ENCODE measurements at places on chromosomes 6 and 20.

DNA sequence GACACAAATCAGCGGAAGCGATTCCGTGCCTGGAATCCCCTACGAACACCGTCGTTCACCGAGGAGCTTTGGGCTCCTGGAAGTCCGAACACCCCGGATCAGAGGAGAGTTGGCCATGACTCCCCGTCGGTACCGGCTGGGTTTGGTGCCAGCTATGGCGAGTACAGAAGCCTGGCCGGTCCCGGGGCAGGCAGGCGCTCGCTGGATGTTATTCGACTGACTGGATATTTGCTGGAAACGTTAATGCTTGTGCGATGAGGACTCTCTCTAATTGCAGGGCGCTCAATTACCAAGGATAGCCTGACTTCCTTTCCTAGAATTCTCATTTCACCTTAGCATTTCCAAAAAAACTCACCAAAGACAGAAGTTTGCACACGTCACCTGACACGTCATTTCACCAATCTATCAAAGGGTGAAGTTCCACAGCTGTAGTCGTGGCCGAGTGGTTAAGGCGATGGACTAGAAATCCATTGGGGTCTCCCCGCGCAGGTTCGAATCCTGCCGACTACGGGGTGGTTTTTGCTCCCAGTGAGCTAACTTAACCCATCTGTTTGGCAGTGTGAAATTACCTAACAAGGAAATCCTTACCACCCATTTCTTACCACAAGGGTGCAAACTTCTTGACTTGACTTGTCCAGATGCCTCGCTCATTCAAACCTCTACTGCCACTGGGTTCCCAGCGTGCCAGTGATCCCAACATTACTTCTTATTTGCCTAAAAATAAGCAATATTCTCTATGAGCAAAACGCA lies 22.7 kb upstream of the ZNF184 start:
- DNase-seq: peak; percentile 10

- DNase-seq: no peak
Measured at GRCh38 chr6:149089510-149089909, 228.0 kb upstream of the TAB2 start.

DNA sequence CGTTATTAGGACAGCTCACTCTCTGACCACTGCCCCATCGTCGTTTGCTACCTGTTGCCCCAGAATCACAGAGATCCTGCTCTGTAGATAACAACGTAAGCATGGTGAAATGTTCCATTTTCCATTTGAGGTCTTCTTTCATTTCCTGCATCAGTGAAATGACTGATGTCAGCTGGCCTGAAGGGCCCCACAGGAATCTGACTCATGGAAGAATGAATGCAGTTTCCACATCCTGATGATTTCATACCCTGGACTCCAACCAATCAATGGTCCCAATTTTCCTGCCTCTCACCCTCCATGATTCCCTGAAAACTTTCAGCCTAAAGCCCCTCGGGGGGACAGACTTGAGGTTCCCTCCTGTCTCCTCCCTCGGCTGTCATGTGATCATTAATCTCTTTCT lies 394.4 kb upstream of the CDH4 start:
- DNase-seq: no peak

DNA sequence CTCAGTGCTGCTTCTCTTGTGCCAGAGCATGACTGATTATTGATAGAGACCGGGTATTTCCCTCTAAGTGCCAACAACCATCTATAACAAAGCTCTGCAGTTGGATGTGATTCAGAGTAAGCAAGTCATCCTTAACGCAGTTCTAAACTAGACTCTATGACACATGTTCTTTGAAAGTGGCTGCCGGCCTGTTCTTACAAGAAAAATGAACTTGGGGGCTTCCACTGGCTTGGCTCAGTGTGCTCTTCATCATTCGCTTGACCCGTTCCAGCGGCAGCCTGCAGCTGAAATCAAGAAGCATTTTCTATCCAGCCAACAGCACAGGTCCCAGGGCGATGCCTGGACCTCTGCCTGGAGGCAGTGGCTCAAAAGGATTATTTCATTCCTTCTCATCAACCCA lies 29.8 kb downstream of the GFOD1 start:
- no peak for DNase-seq

DNA sequence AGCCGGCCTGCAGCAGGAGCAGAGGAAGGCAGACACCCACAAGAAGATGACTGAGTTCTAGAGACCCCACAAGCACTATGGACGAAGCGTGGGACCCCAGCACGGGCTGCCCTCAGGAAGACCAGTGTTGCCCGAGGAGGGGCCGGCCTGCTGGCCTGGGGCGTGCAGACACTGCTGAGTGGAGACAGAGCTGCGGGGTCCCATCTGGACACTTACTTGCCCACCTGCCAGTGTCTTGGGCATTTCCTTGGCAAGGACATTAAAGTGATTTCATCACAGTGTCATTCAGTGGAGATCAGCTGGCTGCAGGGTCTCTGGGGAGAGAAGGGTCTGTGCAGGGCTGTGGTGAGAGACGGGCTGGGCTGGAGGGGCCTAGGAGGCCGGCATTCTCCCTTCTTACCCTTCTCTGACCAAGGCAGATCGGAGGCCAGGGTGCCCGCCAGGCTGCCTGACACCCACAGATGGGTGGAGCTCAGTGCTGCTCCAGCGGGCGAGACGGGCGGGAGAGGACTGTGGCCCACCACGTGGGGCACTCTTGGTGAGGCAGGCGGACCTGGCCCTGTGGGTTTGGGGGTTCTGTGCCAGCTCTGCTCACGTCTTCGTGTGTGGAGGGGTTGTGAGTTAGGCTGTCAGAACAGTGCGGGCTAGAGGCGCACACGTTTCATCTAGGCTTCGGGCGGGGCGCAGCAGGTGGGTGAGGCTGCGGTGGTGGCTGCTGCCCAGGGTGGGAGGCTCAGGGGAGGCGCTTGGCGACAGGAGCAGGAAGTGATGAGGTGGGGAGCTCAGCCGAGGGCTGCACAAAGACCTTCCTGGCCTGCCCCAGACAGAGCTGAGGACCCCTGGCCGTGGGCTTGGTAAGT lies at the start of gene LIME1:
Gene LIME1, plus strand, starts transcription at position 806 of the 860 bp plus-strand sequence. CDS start 886 bp downstream, outside the sequence.
- DNase-seq: peak; percentile 71

GRCh38 chr20:46985671-46986070 lies 91.0 kb downstream of the EYA2 start:
- DNase-seq: no peak

DNA sequence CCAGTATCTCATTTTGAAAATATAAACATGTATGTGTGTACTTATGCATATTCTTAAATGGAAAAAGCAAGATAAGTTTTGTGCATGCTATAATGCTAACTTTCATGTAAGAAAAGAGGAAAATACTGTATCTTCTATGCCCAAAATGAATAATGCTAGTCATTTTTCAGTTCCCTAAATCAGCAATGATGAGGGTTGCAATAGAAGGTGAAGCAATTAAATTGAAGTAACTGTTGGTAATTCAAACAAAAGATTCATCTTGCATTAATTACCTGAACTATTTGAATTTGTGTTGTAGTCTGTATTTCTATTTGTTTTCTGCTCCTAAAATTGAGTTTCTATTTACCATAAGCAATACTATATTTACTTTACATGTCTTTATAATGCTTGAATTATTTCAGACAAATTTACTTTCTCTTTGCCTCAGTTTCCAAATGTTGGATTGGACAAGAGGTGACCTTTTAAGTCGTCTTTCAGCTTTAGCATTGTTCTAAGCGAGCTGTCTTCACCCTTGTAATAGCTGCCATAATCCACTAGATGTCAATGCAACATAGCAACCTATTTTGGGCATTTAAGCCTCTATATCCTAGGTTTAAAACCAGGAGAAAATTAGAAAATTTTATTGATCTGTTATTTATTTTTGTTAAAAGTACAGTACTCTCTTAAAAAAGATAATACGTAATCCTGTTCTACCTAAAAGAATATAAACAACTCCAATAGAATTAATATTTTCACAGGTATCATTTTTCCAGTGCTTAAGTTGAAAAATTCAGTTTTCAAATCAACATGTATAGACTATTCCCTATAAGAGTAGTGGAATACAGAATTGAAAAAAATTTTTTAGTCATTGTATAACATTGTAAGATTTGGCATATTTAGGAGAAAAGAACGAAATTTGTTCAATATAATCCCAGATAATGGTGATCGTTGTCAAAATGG lies 52.3 kb upstream of the IFNGR1 start:
- DNase-seq: no peak

DNA sequence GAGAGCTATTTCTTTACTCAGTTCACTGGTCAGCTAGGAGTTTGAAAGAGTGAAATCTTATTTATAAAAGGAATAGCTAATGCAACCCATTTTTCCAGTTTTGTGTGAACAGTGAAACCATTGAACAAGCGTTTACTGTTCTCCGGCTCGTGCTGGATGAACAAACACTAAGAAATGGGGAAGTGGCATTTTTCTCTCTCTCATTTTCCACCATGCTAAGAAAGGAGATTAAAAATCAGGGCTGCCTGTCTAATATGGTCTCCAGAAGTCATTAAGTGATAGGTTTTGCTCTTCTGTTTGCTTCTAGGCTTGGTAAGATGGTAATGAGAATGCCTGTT lies 774 bp upstream of the SFT2D1 start:
- DNase-seq: no peak

- no peak for DNase-seq
Measured at GRCh38 chr6:11890209-11890608, 111.6 kb upstream of the ADTRP start.

- DNase-seq: no peak
Measured at GRCh38 chr6:148422085-148422484, 79.4 kb downstream of the SASH1 start.

DNA sequence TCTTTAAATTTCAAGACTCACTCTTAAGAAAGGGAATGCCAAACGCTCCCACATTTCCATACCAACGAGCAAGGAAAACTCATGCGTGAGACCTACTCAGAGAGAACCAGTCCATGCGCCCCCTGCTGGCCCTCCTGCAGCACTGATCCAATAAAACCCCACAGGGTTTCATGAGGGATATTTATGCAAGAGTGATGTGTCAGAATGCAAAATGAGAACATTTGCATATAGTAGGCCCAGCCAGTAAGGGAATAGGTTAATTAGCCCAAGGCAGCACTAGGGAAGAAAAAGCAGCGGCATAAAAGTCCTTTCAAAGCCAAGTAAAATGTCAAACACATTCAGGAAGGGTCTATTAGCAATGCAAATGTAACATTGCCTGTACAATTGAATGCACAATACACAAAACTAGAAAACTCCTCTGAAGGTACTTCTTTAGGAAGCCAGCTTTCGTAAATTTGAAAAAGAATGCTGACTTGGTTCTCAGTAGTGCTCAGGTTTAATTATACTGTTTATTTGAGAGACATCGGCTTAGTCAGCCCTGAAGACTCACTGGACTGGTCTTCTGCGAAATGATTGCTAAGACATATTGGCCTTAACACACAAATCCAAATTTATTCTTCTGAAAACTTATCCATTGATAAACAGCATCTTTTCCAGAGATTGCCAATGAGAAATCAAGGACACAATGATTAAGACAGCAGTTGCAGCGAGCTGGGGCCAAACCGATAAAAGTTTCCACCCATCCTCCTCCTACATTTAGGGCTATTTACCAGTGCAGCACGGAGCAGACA lies 93.2 kb downstream of the GMPR start:
- DNase-seq: peak; percentile 25

DNA sequence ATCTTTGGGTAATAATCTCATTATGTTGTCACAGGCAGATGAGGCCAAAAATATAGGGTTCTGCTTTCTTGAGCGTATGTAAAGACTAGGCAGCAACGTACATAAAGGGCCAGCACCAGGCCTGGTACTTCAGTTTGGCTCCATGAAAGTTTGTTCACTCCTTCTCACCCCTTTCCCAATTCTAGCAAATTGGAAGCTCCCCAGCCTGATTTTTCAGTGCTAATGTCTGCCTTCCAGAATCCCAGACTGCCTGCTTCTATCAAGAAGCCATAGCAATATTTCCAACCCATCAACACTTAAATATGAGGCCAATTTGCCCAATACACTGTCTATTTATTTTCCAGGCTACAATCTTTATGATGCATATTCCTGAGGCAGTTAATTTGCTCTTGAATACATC lies 93.4 kb upstream of the PTPRT start:
- no peak for DNase-seq

DNA sequence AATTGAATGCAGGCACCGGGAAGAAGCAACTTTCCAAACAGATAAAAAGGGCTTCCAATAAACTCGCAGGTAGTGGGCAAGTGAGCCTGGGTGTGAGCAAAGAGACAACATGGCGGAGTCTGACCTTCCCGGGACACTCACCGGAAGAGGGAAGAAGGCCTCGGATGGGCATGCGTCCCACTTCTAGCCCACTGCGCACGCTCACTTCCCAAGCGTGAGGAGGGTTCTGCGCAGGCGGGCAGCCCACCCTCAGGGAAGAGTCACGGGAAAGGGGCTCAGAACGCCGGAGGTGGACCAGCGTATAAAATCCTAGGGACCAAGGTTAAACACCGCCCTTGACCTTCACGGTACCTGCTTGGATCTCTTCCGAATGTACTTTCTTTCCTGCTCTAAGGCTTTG lies 95.5 kb upstream of the AFDN start:
- no peak for DNase-seq

- DNase-seq: no peak
Measured at GRCh38 chr6:88124925-88125557, 41.1 kb downstream of the CNR1 start.

- DNase-seq: no peak
Measured at GRCh38 chr6:53544217-53544469, 758 bp downstream of the GCLC start.

DNA sequence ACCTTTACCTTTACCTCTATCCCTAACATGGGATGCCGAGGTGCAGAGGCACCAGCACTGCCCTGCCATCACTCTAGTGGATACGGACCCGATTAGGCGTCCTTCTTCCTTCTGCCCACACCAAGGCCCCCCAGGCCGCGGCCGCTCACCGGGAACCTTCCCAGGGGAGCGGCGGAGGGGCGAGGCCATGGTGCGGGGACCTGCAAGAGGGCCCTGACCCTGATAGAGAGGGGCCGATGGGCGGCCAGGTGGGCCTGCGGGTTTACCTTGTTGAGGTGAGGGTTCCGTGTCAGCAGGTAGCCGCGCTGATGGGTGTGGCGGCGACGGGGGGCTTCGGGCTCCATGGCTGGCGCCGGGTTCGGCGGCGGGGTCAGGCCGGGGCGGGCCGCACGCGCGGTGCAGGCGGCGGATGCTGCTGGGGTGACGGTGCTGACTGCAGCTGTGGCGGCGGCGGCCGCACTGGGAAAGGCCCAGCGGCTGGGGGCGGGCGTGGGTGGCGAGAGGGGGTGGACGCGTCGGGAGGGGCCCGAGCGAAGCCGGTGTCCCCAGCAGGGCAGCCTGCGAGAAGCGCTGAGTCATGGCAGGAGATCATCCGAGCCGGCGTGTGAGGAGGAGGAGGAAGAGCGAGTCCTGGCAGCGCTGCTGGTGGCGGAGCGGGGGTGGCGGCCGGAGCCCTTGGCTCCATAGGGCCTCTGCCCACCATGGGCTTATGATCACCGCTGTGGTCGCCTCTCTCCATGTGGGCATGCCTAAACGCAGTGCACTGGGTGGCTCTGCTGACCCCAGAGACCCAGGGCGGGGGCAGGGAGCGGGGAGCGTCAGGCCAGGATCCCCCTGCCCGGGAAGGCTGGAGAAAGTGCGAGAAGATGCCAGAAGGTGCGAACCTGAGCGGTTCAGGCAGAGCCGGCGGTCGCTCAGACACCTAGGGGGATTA lies at the start of gene ME1:
Gene ME1, minus strand, starts transcription at position 441 of the 934 bp plus-strand sequence. Its CDS starts 97 bp downstream, at position 344.
- peak; percentile 57 for DNase-seq

GRCh38 chr20:24696396-24696795 lies 227.0 kb downstream of the SYNDIG1 start:
- DNase-seq: no peak

GRCh38 chr6:48747471-48747870 lies 636.5 kb upstream of the PTCHD4 start:
- no peak for DNase-seq

All from effector memory CD4-positive, alpha-beta T cell (primary cell).